PC-3 (cell line): ENCODE measurements at places on chromosomes 12 and 14.

GRCh38 chr12:118311666-118312065, 61.0 kb downstream of the TAOK3 start:
- DNase-seq, result no peak

DNA sequence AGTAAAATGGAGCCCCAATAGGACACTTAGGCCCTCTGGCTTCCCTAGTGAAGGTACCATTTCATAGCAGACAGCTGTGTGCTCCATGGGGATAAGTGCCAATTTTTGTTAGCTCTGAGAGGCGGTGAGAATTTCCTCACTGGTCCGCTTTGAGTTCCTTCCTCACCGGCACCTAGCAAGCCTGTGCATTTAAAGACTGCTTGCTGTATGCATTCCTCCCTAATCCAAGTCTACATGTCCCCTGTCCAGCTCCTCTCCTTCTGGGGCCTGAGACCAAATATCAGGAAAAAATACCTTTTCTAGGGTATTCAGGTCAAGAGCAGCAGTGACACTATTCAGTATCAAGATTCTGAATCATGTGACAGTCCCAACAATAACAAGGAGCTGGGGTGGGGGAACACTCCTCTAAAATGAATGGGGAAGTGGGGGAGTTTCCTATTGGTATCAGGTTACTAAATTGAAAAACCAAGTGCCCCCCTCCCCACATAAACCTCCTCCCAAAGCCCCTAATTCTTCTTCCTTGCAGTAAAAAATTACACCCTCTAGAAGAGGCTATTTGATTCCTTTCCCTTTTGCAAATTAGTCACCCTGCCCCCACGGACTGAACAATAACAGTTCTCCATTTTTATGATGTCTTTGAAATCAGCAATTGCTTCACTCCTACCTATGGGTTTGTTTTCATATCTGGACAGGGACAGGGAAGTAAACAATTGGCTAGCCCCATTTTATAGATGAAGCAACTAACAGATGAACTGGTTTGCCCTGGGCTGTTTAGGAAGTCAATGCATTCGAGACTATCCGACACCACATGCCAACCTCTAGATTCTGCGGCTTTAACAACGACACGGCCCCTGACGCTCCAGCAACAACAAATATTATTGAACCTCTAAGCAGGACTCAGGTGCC, 28.9 kb downstream of the BCL11B start:
- no peak for DNase-seq

- no peak for DNase-seq
These were observed 217.0 kb downstream of the SLC41A2 start for GRCh38 chr12:104741077-104741476.

GRCh38 chr14:51432302-51432948, 192.4 kb downstream of the TMX1 start:
- DNase-seq, result no peak

DNA sequence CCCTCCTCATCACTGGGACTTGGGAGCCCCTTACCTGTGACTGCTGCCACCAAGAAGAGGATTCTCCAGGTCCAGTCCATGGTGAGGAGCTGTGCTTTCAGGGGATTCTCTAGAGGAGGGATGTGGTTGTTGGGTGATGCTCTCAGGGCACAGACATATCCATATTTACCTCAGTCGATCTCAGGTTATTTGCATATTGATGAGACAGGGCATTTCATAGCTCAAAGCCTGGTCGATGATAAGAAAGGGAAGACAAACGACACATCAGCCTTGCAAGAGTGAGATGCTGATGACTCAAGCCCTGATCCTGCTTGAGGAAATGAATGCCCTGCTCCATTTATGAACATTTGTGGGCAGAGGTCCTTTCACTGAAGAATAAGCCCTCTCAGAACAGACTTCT, 981.0 kb downstream of the TMEM121 start:
- no peak for DNase-seq

- no peak for DNase-seq
These were observed 88.4 kb downstream of the BORCS5 start for GRCh38 chr12:12445165-12445881.

DNA sequence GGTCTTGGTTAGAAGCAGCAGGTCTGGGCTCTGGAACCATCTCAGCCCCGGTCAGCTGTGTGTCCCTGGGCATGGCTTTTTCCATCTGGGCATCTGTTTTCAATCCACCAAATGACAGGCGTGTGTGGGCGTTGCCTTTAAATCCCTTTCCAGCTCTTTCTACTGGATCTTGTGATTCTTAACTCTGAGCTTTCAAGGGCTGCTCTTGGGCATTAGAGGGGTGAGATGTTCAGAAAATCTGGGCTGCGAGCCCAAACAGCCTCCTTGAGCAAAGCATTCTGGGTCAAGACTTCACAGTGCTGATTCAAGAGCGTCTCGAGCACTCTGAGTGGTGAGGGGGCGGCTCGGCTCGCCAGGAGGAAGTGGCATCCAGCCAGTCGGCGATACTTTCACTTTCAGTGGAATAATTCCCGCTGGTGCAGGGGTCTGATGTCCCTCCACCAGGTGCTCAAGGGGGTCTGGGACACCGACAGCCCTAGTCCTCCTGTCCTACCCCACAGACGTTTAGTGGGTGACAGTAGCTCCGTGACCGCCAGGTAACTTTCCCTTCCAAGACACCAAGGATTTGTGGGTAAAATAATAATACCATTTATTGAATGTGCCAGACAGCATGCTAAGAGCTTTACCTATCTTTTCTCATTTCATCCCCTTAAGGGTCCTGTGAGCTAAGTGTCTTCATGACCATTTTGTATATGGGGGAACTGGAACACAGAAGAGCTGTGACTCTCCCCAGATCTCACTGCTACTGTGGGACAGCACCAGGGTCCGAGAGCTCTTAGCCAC, 114.0 kb downstream of the PLXNC1 start:
- peak; percentile 62 for DNase-seq

DNA sequence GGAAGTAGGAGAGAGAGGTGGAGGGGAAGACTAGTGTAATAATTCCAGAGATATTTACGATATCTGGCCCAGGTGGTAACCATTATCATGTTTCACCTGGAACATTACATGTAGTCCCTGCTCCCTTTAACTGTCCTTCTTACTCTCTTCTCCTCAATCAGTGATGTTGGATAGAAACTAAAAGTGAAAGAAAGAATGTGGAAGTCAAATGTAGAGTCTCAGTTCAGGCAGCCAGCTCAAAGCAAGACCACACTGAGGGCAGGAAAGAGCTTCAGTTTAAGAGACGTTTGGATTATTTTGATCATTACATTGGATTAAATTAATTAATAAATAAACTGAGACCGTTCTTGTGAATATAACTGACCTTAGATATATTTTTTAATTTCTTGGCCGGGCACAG, 594.4 kb downstream of the FLRT2 start:
- no peak for DNase-seq

DNA sequence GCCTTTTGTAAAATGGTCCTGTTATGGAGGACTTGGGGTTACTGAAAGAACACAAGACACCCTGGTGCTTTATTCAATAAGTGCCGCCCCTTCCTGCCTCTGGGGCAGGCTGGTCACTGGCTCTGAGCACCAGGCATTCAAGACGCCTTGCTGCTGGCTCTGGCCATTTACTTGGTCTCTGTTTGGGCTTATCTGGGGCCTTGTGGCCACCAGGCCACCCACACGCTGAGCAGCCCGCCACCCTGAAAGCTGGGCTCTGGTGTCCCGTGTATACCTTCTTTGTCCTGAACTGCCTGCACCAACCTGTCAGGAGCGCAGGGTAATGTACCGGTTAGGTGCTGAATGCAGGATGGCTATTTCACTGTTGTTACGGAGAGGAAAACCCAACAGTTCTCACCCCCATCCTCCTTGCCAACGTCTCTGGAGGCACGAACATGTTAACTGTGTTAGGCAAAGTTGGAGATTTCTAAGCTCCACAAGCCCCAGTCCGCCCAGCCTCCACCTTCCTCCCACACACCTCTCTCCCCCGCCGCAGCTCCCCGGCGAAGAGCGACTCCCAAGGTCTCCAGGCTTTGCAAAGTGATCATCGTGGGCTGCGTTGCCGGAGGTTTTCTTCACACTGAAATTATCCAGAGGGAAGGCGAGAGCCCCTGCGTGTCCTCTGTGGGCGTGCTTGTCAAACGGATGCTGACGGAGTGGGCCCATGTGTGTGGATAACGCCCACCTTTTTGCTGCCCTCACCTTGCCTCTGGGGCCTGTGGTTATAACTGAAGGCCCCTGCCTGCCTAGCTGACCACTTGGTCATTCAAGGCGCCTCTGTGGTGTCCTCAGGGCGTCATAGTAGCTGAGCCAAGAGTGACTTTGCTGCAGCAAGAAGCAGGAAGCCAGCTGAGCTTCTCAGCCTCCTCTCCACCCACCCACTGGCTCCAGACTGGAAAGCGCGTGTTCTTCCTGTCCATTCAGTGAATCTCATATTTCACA, 18.8 kb upstream of the BEGAIN start:
- no peak for DNase-seq

DNA sequence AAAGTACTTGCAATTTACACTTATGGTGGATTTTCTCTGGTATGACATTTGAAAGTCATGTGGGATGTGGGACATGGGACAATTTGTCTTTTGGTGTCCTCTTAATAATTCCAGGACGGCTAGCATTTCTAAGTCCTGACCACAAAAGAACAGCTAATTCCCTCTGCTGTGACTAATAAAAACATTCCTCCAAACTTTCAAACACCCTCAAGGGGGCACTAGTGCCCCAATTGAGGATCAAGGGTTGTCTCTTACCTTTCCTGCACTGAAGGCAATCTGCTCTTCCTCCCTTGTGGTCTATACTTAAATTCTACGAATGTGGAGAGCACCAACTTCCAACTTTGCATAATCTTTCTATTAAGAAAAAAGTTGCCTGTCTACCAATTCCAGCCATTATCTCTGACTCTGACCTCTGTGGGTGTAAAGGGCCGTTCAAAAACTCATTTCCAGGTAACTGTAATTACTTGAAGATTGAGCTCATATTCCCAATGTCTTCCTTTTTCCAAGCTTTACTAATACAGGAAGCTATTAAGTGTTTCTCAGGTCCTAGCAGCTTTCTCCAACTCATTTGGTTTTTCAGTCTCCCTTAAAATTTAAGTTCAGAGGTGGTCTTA, 210.2 kb downstream of the PTPRO start:
- DNase-seq, result peak; percentile 77

GRCh38 chr12:63163541-63163940, 12.5 kb upstream of the AVPR1A start:
- no peak for DNase-seq

DNA sequence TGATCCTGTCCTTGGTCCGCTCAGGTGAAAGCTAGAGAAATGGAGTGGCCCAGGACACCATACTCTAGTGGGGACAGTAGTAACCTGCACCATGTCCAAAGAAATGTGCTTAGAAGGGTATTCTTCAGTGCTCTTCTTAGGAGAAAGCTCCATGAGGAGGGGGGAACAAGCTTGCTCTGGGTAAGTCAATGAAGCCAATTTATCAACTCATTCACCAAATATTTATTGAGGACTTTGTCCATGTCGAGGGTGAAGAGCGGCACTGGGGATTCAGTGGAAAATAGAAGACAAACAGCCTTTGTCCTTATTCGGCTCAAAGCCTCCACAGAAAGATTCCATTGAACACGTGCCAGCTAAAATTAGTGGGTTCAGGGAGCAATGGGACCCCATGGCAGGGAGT, 677.8 kb downstream of the BCL11B start:
- no peak for DNase-seq

GRCh38 chr12:2644683-2645405, 149.9 kb upstream of the FKBP4 start:
- no peak for DNase-seq

DNA sequence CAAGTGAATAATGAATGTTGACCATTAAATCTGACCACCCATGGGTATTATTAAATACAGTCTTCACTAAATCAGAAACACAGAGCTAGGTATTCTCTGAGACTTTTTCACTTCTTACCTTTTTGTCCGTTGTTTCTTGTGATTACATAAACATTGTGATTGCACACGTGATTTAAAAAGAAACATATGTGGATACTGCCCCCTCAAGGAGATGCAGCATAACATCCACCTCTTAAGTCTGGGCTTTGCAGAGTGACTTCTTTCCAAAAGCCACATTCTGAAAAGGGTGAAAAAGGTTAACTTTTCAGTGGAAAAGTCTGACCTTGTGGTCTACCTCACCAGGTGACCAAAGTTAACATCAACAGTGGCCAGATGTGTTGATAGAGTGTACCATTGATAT, 185.5 kb upstream of the FAR2 start:
- DNase-seq, result peak; percentile 95

GRCh38 chr12:57549909-57550640, at the start of gene KIF5A:
KIF5A (plus strand) TSS chr12:57550044; CDS start chr12:57550272, 228 bp downstream.
- no peak for DNase-seq
